Stimulated activated CD4-positive, alpha-beta T cell treated with anti-CD3 and anti-CD28 coated beads, Interleukin-1b, Interleukin-23, amount 100 ng/mL, for 4 hours (primary cell): ENCODE measurements at places on chromosomes 4 and X.

DNA sequence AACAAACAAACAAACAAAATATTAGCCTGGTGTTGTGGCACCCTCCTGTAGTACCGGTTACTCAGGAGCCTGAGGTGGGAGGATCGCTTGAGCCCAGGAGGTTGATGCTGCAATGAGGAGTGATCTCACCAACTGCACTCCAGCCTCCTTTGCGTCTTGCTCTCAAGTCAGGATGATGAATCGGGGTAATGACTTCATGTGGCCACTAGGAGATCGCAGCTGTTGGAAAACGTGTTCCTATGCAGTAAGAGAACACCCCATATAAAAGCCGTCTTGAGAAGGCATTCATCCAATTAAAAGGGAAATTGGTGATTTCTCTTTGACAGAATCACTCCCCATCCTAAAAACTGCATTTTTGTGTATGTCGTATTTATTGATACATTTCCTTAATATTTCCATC is 6.9 kb downstream of the CCNB3 start:
- DNase-seq: no peak

DNA sequence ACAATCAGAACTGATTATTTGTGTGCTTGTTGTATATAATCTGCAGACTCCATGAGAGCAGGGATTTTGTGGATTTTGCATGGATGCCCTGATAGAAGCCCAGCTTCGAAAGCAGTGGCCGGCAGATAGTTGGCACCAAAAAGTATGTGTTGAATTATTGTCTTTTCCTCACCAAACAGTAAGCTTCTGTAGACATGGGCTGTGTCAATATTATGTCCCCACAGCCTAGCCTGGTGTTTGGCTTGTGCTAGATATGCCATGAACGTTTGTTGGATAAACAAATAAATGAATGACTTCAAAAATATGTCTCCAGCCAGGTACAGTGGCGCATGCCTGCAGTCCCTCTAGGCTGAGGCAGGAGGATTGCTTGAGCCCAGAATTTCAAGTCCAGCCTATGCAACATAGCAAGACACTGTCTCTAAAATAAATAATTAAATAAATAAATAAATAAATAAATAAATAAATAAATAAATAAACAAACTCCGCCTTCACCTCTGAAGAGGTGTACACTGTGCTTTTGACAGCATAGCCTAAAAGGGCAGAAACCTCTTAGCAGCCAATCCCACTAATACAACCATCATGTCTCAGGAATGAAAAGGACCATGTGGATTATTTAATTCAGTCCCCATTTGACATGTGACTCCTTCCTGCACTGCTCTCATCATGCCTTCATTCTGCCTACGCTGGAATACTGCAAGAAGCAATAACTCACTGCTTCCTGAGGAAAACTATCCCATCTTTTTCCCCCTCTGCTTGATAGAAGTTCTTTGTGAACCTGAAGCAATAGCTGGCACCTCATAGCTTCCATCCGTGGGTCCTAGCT is 335.2 kb downstream of the FBXW7 start:
- no peak for DNase-seq

- DNase-seq: no peak
These were observed 356.5 kb downstream of the MID1IP1 start for GRCh38 chrX:39157796-39158195.

DNA sequence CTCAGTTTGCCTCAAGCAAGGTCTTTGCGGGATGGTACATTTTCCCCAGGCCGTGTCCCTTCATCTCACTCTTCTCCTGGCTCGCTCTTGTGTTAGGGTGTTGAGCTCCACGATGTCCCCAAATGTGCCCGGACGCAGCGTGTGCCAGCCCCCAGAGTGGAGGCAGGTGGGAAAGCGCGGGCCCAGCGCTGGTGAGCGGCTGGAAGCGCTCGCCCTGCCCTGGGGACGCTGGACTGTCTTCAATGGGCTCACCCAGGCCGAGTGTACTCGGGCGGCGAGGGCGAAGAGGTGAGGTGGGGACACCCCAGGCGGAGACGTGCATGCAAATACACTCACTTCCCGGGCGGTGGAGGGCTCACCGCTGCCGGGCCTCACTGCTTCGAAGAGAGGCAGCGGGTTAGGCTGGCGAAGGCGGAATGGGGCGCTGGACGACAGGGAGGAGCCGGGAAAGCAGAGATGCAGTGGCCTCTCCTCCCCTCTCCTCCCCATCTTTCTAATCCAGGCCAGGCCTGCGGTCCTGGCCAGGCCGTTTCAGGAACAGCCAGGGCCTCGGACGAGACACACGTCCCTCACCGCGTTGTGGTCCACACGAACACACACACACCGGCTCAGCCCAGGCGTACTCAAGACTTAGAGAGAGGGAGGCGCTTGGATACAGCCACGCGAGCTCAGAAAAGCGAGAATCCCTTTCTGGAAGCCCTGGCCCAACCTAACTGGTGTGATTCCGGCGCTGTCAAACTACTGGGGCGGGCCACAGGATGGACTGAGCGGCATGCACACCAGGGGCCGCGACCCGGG is 2.2 kb downstream of the NKX6-1 start:
- no peak for DNase-seq

DNA sequence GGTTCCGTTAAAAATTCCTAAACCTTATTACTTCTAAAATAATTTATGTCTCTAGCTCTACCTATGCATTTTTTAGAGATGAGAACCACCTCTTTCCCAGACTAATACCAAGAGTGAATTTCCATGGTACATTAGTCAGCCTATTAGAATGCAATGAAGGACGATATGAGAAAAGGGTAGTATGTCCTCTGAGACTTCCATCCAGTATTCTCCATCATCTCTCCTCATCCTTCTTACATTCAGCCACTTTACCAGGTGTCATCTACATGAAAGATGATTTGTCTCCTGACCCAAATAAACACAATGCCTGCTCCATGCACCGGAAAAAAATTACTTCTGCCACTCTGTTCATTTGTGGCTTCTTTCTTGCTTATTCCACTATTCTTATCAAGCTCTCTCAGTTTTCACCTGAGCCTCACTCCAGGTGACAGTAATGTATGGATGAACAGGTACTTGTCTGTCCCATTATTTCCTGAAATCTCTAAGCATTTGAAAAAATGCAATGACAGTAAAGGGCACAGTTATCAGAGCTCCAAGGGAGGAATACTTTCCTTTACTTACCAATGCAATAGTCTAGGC is 97.9 kb downstream of the MAB21L2 start:
- DNase-seq: no peak

DNA sequence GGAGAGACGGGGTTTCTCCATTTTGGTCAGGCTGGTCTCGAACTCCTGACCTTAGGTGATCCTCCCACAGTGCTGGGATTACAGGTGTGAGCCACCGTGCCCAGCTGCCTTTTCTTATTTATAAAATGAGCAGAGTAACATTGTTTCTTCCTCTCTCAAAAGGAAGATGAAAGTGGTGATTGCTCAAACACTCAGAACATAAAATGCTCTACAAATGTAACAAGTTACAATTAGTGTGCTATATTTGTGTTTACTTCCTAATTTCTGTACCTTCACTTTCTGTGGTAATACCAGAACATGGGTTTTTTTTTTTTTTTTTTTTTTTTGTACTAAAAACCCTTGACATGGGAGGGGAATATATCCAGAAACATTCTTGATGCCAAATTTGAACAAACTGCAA is 197.9 kb downstream of the MGST2 start:
- DNase-seq: no peak

DNA sequence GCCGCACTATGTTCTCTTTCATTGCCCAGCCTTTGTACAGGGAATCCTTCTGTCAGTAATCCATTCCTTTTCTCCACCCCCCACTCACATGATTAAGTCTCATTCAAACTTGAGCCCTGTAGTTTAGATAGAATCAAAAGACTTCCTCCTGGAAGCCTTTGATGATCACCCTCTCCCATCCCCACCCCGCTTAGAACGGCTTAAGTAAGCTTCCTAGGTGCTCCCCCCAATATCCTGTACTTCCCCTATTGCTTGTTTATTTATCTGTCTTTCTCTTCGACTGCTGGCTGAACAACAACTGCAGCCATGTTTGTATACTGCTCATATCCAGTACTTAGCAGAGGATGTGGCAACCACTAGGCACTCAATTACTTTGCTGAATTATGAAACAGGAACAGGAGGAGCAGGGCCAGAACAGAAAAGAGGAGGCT is 38.5 kb upstream of the GPC3 start:
- DNase-seq: no peak

DNA sequence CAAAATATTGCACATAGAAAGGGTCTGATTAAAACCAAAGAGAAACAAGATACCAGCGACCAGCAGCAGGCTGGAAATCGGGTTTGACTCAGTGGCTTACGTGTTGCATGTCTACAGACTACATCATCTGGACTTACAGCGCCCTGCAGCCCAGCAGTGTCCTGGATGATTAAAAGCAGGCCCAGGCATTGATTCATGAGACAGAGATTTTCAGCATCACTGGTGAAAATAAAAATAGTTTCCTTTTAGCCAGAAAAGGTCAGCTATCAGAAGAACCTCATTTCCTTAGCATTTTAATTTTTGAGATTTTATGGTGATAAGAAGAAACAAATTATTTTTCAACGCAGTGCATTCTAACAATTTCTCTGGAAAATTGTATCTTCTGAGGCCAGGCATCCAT is 190.6 kb downstream of the PTTG2 start:
- DNase-seq: no peak

GRCh38 chrX:100687546-100687945 is 43.5 kb downstream of the SRPX2 start:
- no peak for DNase-seq

- DNase-seq: no peak
These were observed 113.6 kb downstream of the NFKB1 start for GRCh38 chr4:102614801-102615200.

DNA sequence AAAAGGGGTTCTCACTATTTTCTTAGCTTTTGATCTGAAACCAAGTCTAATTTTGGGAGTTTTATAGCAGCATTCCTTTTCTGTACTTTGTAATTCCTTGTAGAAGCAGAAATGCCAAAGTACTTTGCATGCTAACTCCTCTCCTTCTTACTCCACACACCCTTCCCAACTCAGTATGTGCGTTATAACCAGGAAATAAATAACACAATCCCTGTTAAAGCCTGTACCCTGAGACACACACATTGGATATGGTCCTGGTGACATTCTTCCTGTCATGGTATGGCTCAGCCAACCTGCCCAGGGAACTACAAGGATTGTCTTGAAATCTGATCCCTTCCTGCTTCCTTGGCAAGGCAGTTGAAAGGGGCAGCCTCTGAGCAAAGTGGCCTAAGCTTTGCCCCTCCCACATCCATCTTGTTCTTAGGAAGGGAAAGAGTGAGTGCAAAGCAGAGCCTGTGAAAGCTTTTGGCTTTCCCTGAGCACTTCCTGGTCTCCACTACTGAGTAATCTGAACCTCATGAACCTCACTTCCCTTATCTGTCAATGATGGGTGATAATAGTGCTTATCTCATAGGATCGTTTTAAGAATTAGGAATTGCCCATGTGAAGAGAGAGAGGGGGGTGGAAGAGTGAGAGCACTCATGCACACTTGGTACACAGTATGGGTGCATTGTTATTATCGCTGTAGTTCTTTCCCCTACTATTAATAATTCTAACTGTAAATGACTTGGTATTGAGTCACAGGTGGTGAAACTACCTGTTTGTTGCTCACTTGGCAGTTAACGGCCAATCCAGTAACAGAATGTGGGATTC is 109.3 kb downstream of the AFF2 start:
- DNase-seq: no peak

DNA sequence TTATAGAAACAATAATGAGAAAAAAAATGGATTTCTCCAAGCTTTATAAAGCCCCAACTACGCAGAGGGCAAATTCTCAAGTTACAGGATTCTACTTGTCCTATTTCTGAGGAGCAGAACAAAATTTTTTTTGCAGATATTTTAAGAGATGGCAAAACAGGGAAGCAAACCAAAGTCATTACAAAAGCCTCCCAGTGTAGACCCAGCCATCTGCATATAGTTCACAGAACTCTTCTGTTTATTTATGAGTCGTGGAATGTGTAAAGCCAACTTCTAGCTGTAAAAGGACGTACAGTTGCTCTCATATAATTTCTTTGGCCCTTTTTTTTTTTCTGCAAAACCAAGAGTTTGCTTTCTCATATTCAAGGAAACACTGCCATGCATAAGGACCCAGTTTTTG is 120.4 kb downstream of the PCDH7 start:
- DNase-seq: no peak

GRCh38 chr4:118114720-118115119 is 80.4 kb downstream of the NDST3 start:
- DNase-seq: no peak

DNA sequence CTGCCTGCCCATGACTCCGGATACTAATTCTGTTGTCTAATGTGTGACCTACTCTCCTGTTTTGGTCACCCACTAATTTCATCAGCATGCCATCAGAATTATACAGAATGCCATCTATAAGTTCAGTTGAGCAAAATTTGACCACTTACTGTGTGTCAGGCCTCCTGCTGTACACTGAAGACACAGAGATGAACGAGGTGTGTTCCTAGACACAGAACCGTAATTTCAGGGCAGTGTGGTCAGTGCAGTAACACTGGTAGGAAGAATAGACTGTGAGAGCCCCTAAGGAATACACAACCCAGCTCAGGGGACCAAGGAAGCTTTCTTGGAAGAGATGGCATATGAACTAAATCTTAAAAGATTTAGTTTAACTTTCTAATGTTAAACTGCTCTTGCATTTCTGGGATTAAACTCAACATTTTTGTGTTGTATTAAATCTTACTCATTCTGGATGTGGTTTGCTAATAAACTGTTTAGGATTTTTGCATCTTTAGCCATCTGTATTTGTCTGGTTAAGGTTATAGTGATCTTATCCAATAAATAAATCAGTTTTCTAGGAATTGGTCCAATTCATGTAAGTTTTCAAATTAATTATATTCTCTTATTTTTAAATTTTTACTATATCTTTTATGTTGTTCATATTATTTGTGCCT is 34.3 kb downstream of the KANTR start:
- DNase-seq: no peak

DNA sequence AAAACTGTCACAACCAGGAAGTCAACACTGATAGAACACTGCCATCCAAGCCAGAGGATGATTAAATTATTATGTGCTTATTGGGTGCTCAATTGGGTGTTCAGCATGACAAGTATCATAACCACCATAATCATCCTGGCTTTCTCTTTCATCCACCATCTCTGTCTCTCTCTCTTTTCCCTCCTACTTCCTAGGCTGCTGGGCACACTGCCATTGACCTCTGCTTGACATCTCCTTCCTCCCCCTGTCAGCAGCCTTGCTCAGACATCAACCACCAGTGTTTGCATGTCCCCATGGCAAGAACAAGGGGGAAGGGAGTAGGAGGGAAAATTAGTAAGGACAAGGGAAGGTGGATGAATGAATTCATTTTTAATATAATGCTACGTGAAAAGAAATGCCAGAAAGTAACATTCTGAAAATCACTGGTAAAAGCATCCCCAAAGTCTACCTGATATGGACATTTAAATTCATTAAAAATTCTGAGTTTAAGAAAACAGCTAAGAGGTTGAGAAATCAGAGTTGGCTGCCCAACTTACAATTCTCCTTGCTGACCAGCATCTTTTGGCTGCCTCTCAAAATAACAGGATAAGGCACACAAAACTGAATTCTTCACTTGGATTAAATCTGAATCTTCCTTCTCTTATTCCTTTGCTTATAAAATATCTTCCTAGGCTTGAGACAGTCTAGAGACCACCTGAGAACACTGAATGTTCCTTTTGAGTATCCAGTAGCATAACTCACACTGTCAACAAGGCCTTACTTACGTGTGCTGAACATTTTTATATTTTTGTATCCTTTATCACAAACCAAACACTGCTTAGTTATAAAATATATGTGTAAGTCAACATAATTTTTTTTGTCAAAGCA is 48.5 kb downstream of the SNCA start:
- DNase-seq: no peak

GRCh38 chrX:97211070-97211469 is 327.4 kb downstream of the RPA4 start:
- DNase-seq: no peak

GRCh38 chr4:140353786-140354185 is 19.7 kb upstream of the SCOC start:
- DNase-seq: no peak
